ENCODE measurements at places on chromosomes 3 and 15. TPM values are rescaled to one million over a fixed set of nuclear protein-coding genes. Genes with fewer than 3 reads are reported as not detected.

Gene SYNM
- 0.36 TPM for total RNA-seq

- H3K27ac ChIP-seq: no peak overlapping the region
- H3K27me3 ChIP-seq: no peaks in the 10 kb centered on the region
- no peak for DNase-seq
- no peak overlapping the region for H3K4me3 ChIP-seq
- peaks cover 43% of the 10 kb centered on the region for H3K4me1 ChIP-seq
- H3K36me3 ChIP-seq: no peaks in the 10 kb centered on the region
Measured at GRCh38 chr15:94282269-94283250, 51.2 kb downstream of the MCTP2 start.

Gene KBTBD8
- total RNA-seq: 32.6 TPM

GRCh38 chr15:72249142-72249810, 18.3 kb upstream of the PKM start:
- no peaks in the 10 kb centered on the region for H3K27me3 ChIP-seq
- H3K4me3 ChIP-seq: no peak overlapping the region
- no peak for DNase-seq
- no peak overlapping the region for H3K27ac ChIP-seq

DNA sequence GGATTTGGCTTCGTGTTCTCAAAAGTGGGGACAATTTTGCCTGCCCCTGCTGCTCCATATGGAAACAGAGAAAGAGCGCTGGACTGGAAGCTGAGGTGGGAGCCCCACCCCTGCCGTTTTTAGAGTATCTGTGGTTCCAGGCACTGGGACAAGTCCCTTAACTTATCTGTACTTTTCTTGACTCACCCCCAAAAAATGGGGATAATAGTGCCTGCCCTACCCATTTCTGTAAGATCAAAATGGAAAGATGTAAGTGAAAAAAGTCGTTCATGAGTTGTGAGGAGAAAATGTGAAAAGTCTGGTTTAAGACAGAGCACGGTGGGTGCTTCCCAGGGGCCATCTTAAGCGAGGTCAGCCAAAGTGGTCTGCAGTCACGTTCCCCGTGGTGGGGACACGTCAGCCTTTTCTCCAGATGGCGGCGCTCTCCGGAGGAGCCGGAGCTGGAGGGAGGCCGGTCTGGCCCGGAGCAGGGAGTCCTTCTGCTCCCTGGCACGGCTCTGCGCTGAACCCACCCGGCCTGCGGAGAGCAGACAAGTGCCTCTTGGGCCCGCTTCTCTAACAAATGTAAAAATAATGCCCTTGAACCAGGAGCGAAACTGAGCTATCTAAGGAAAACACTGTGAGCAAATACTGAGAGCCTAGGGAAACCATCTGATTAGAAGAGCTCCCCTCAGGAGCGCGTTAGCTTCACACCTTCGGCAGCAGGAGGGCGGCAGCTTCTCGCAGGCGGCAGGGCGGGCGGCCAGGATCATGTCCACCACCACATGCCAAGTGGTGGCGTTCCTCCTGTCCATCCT, at the start of gene CLDN18:
TSS of gene CLDN18 (plus strand) at position 690 of the 797 bp plus-strand sequence. CDS start at position 751, 61 bp downstream.
- H3K36me3 ChIP-seq: no peaks in the 10 kb centered on the region
- no peak for DNase-seq
- no peaks in the 10 kb centered on the region for H3K4me1 ChIP-seq
- H3K27me3 ChIP-seq: no peaks in the 10 kb centered on the region
- H3K4me3 ChIP-seq: no peak within 1 kb of the TSS
- H3K27ac ChIP-seq: no peak within 1 kb of the TSS

Gene PLXNA1
- total RNA-seq: 22.3 TPM

Gene SIDT1
- 84.4 TPM for total RNA-seq

Gene CKMT1A
- not detected for total RNA-seq

Gene NR2F2
- not detected for total RNA-seq

GRCh38 chr15:49827311-49827710, 206.5 kb downstream of the DTWD1 start:
- no peaks in the 10 kb centered on the region for H3K36me3 ChIP-seq
- H3K4me1 ChIP-seq: no peaks in the 10 kb centered on the region
- no peak overlapping the region for H3K4me3 ChIP-seq
- H3K27me3 ChIP-seq: no peaks in the 10 kb centered on the region
- no peak for DNase-seq
- no peak overlapping the region for H3K27ac ChIP-seq

Data from B cell (primary cell).